NCI-H1048 (cell line): ENCODE measurements at places on chromosomes 12 and 14.

DNA sequence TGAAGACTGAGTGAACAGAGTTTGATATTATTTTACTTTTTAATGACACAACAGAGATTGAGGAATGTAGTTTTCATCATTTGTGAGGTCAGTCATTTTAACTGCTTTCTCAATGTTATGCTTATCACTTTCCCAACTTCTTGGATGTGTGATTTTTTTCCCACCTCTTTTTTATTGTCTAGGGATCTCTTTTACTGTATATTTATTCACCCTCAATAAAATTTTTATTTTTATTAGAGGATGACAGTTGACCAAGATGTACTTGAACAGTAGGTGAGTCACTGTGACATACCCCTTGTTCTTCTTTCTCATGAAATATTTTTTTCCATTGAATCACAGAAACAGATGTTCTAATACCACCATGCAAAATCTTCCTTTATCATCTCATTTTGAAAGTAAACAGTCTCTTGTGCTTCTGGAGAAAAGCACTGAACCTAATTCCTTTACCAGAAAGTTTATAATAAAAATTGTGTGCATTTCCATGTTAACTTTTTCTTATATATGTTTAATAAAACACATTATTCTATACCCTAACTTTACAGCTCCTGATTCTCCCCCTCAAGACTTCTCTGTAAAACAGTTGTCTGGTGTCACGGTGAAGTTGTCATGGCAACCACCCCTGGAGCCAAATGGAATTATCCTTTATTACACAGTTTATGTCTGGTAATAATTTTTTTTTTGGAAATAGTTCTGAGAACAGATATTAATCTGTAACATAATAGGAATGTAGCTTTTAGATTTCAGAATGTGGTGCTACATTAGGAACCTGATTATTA, 65.9 kb downstream of the PTPRQ start:
- no peak for DNase-seq

GRCh38 chr14:105355049-105355575, 40.6 kb downstream of the PACS2 start:
- no peak for DNase-seq

DNA sequence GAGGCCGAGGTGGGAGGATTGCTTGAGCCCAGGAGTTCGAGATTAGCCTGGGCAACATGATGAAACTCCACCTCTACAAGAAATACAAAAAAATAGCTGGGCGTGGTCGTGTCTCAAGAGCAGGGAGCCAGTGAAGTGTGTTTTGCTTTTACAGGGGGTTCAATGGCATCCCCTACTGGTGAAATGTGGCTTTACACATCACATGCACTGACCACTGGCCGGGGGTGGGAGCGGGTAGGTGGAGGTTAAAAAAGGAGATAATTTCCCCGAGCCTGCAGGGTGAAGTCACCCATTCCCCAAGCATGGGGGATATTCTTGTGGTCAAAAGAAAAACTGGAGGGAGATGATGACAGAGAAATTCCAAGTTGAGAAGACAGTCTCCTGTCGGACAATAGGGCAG, 63.6 kb upstream of the PWP1 start:
- no peak for DNase-seq

DNA sequence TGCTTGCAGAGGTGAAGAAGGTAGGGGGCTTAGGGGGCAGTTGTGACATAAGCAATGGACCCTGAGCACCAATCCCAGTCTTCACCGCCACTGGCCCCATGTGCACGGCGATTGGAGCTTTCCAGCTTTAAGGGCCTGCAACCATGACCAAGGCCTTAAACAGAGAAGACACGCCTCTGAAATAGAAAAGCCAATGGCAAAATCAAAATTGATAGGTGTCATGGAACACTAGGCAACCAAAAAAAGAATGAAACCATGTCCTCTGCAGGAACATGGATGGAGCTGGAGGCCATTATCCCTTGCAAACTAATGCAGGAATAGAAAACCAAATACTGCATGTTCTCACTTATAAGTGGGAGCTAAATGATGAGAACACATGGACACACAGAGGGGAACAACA, 146.3 kb downstream of the SCARB1 start:
- no peak for DNase-seq

DNA sequence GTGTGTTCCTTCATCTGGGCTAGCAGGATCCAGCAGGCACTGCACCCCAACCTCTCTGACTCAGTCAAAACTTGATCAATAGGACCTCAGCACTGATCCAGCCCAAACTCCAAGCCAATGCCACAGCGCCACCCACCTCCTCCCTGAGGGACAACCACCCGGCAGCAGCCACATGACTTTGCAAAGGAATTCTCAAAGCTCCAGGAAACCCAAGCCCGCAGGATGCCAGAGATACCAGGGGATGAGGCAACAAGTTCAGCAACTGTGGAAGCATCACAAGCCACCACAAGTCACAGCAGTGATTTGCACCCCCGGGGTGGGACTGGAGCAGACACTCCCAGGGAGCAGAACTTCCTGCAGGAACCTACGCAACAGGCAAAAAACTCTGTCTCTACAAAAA, 37.3 kb downstream of the ACTN1 start:
- no peak for DNase-seq

DNA sequence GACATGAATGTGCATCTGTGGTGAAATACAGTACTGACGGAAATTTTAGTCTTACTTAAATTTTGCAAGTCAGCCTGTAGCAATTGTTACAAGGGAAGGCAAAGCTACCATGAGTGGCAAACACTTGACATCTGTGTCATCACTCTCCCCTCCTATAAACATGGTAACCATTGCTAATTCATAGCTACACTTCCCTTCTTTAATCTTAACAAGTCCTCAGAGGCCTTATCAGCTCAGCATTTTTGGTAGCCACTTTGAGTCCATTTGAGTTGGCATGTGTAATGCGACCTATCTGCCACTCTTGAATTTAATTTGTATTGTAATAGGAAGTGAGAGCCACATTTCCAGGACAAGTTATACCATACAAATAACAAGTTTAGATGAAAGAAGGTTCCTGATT, 218.1 kb downstream of the RMST start:
- no peak for DNase-seq

DNA sequence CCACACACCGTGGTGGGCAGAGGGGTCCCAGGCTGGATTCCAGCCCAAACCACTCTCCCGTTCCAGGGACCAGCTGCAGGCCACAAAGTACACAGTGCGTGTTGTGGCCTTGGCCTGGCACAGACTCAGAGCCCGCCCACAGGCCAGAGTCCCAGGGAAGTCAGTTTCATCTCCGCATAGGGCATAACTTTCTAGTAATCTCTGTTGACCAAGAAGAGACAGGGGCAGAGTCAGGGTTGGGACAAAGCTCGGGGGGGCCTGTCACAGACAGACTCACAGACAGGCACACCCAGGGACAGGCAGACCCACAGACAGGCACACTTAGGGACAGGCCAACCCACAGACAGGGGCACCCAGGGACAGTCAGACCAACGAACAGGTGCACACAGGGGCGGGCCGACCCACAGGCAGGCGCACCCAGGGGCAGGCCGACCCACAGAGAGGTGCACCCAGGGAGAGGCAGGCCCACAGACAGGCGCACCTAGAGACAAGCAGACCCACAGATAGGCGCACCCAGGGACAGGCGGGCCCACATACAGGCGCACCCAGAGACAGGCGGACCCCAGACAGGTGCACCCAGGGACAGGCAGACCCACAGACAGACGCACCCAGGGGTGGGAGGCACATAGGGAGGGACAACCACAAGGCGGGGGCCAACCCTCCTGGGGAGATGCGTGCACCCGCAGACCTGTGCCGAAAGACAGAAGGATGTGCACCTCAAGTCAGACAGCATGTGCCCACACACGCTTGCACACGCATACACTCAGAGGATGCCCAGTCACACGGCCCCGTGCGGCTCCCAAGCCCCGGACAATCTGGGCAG, 323.3 kb upstream of the RTL1 start:
- no peak for DNase-seq

DNA sequence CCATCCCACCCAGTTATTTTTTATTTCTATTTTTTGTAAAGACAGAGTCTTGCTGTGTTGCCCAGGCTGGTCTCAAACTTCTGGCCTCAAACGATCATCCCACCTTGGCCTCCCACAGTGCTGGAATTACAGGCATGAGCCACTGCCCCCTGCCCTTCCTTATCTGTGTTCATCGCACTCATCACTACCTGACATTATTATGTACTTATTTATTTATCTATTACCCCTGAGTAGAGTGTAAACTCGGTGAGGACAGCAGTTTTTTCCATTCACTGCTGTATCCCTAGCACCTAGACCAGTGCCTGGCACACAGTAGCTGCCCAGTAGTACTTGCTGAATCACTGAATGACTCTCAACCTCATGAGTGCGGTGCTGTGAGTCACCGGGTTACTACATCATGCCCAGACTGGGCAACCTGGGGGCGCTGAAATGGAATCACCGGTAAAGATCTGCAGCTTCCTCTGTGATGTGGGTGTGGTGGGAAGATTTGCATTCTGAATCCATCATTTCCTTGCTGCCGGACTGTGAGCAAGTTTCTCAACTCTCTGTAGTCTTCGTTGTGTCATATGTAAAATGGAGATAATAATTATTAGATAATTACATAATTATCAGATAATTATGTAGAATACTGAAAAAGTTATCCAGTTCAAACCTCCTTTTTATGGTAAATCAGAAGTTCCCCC, 81.9 kb upstream of the USP44 start:
- no peak for DNase-seq

- no peak for DNase-seq
Measured at GRCh38 chr14:106530423-106531107, 1004.2 kb downstream of the TMEM121 start.

GRCh38 chr14:88163731-88164255, 158.9 kb downstream of the GPR65 start:
- no peak for DNase-seq

DNA sequence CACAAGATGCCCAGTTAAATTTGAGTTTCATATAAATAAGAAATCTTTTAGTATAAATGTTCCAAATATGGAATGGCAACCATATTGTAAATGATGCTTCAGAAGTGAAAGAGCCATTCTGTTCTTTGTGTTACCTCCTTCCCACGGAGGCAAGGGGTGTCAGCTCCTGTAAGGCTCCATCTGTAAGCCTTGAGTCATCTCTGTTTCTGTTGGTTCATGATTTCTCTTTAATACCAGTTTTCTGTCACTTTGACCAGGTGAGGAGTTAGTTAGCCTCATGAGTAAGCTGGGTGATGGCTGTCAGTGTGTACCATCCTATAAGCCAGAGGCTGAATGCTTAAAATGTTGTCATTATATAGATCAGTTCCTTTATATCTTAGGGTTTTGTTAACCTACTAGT, 61.9 kb downstream of the TMEM30B start:
- no peak for DNase-seq
